ENCODE measurements at places on chromosomes 5 and 9.

DNA sequence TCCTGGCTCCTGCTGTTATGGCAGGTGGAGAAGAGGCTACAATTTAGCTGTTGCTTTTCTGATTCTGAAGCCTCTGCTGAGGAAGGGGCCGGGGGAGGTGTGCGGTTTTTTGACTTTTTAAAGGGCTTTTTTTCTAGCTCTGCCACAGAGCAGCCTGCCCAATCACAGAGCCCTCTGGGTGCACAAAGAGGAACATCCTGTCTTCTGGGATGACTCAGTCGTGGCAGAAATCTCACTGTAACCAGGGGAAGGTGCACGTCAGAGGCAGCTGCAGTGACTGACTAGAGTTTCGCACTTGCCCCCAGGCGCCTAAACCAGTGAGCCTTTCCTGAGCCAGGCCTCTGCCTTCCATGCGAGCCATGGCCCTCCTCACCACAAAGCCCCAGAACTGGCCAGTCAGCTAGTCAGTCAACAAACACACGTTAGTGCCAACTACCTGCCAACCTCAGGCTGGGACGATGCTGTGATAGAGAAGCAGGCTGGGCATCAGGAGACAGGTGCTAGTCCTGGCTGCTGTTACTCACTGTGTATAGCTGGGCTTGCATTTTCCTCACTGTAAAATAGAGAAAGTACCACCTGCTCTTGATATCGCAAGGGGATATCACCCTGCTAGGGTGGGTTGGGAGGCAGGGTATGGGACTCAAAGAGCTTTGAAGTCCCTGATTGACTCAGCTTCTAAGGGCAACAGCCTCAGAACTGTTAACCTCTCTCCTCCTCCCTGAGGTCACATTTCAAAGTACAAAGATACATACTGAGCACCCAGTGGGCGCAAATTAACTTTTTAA, 2.2 kb downstream of the AKNA start:
- DNase-seq: no peak

- no peak for DNase-seq
These were observed 1.6 kb downstream of the LMX1B start for GRCh38 chr9:126615245-126615790.

GRCh38 chr9:128943832-128944620, 3.4 kb downstream of the DOLK start:
- DNase-seq: no peak

- DNase-seq: no peak
These were observed 42.0 kb downstream of the FBXO38 start for GRCh38 chr5:148425808-148426207.

DNA sequence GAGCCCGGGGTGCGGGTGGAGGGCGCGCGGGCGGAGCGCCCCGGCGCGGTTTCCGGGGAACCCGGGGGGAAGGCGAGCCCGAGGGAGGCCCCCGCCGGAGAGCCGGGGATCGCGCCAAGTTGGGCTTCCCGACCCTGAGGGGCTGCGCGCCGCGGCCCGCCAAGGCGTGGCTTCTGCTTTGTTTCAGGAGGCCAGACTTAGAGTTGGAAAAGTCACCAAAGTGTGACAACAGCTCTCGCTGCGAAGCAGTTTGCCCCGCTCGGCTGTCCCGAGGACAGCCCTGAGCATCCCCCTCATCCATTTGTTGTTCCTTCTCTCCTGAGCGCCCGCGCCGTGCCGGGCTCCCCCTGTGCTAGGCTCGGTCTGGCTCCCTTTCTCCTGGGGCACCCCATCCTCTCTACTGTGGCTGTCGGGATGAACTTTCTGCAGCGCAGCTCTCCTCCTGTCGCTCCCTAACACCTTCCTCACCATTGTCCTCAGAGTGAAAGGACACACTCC, 410 bp downstream of the GLIPR2 start:
- no peak for DNase-seq

GRCh38 chr5:40399349-40399748, 280.4 kb upstream of the PTGER4 start:
- DNase-seq: no peak

DNA sequence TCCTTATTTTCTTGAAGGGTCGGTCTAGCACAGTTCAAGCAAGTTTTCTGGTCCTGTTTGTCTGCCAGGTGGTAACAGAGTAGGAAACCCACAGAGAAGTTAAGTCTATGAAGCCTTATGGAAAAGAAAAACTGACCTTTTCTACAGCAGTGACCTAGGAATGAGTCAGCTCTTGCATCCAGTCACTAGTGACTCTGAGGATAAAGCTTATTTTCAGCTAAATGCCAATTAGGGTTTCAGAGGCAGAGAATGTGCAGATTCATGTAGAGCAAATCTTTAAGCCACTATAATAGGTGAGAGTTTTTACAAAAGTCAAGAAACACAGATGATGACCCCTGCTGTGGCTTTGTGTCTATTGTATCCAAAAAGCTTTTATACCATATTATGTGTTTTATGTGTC, 100.7 kb downstream of the CWC27 start:
- no peak for DNase-seq

- DNase-seq: no peak
These were observed 1707.2 kb upstream of the ACO1 start for GRCh38 chr9:30677221-30677620.

GRCh38 chr9:89760123-89760522, 155.3 kb downstream of the GADD45G start:
- DNase-seq: no peak

- DNase-seq: no peak
These were observed 92.3 kb upstream of the PUM3 start for GRCh38 chr9:2936221-2936620.

- DNase-seq: no peak
These were observed 358.0 kb downstream of the TAF11L14 start for GRCh38 chr5:17992291-17992690.

- no peak for DNase-seq
These were observed 106.5 kb upstream of the CCDC112 start for GRCh38 chr5:115402822-115403577.

DNA sequence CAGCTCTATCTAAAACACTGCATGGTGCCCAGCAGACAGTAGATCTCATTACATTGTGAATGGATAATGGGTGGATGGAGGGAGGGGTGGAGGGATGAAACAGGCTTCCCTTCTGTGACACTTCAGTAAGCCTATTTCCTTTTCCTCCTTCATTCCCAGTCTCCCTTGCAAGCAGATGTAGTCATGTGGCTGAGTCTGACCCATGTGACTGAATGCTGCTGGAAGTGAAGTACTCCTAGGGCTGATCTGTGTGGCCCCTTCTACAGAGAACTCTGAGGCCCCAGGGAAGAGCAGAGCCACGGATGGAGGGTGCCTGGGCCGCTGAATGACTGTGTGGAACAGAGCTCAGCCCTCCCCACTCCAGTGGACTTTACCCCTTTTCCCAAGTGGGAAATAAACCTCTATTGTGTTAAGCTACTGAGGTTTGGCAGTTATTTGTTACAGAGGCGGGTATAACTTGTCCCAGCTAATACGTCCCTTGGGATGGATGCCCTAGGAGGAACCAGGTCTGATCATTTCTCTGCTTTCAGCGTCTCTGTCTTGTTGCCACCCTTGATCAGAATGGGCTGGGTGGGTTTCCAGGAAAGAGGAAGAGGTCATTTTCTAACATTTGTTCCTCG, 176.1 kb upstream of the MVB12B start:
- no peak for DNase-seq

DNA sequence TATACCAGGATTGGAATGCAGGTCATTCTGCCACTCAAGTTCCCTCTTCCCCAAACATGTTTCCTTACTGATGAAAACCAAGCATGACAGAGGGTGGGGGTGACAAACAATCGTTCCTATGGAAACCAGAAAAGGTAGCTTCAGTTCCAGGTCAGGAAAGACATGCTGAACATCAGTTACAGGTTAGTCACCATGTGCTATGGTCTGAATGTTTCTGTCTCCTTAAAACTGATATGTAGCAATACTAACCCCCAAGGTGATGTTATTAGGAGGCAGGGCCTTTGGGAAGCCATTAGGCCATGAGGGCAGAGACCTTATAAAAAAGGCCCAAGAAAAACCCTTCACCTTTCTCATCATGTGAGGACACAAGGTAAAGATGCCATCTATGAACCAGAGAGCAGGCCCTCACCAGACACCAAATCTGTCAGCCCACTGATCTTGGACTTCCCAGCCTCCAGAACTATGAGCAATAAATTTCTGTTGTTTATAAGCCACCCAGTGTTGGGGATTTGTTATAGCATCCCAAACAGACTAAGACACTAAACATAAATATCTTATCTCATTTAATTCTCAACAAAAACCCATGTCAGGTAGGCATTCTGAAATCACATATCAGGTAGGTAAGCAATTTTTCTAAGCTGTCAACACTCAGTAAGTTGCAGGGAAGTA, 15.7 kb upstream of the SH3RF2 start:
- DNase-seq: no peak

DNA sequence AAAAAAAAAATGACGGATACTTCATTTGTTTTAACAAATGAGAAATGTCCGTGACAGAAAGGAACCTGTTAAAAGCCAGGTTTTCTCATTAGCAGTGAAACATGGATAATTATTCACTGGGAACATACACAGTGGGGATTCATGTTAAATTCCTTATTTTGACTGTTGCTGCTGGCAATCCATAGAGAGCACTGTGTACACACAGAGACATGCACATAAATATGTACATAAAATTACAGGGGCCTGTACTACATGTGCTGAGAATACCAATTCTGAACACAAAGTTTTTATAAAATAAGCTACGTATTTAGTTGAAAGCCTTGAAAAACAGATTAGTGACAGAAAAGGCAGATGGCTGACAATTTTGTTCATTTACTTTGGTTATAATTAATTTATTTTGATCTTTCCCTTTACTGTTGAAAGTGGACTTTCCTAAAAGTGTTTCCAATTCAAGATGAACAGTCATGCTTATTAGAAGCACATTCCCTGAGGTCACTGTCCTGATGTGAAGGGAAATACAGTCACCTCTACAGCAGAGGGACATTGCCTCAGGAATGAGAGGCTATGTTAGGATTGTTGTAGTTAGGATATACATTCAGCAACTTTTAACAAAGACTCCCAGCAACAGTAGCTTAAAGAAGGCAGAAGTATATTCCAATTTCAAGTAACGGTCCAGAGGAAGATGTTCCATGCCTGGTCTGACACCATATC, 166.7 kb downstream of the SAXO1 start:
- no peak for DNase-seq

GRCh38 chr9:69089491-69089890, 53.9 kb downstream of the FXN start:
- DNase-seq: no peak

GRCh38 chr9:121819428-121820231, 168.2 kb downstream of the DAB2IP start:
- DNase-seq: no peak

DNA sequence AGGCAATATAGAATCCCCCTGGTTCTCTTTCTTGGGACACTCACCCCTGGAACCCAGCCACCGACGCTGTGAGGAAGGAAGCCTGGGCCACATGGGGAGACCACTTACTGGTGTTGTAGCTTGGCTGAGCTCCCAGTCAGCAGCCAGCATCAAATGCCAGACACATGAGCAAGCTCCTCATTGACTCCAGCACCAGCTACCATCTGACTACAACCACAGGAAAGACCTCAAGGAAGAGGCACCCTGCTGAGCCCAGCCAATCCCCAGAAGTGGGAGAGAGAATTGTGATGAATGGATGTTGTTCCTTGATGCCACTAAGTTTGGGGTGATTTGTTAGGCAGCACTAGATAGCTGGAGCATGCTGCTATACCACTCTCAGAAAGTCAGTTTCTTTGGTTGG, 36.0 kb downstream of the BNIP1 start:
- no peak for DNase-seq

DNA sequence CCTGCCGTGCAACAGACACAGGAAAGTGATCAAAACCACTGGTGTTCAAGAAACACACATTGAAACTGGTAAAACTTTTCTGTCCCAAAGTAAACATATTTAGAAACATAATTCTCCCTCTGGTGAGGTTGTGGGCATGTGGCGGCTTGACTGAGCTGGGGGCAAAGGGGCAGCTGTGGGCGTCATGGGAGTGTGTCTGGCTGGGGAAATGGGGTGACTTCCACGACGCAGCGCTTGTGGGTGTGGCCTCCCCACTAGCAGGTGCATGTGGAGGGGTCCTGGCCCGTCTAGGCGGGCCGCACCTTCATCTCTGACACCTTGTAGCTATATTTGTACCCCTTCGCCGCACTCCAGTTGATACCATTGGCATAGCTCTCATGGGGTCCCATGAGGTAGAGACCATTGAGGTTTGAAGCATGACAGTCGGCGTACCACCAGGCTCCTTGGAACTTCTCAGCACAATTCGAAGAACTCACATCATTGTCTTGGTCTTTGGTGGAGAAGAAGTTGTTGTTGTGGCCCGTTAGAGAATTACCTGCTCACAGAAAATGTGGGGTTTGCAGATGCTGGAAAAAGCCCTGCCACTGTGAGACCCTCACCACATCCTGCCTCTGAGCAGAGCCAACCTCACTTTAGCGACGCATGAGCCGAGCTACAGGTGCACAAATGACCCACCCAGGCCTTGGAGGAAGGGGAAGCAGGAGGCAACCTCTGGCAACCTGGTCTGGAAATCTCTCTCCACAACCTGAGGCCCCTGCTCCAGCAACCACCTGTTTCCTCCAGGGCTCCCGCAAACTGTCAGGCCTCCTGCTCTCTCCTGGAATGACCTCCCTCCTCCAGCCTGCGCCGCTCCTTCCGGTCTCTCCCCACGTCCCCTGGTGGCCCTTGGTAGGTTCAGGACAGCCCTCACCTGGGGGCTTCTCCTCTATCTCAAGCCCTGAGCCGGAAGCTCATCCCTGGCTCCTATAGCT, 7.9 kb downstream of the FCN1 start:
- DNase-seq: no peak

- no peak for DNase-seq
These were observed 14.7 kb upstream of the NDUFS4 start for GRCh38 chr5:53545744-53546143.

DNA sequence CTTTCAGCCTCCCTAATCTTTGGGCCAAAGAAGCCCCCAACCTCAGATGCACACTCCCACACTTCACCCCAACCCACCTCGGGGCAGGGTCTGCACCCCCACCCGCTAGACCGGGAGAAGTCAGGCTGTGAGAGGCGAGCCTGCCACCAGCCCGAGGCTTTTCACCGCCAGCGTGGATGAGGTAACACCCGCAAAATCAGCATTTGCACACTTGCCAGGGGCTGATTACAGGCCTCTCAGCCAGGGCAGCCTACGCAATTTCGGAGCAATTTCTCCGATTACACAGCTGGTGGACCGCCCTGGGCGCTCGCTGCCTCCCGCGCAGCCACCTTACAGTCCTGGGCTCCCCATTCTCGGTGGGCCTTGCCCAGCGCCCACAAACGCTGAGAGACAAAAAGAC, 68.5 kb downstream of the FOXD1 start:
- no peak for DNase-seq

- no peak for DNase-seq
These were observed 7.3 kb downstream of the UCK1 start for GRCh38 chr9:131523451-131524435.

GRCh38 chr9:119240546-119240945, 128.7 kb downstream of the BRINP1 start:
- DNase-seq: no peak
